ENCODE measurements at places on chromosomes 2 and 18.

DNA sequence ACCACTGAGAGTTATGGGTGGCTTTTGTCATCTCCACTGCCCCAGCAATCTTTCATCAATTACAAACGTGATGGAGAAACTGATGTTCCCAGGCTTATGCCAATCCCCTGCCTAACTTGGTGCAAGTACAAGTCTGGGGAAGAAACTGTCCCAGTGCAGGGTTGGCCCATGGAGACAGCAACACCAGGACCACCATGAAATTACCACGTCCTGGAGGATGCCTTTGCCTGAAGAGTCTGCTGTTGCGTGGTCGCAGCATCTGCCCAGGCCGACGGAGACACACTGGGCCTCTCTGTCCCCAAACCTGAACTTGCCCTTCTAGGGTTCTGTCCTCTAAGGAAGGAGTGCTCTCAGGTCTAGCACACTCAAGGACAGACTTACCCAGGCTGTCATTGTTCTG is 496.8 kb upstream of the RAB6C start:
- no peak for DNase-seq

- DNase-seq = no peak
Observed at GRCh38 chr18:21538230-21538629, 62.3 kb downstream of the ESCO1 start.

DNA sequence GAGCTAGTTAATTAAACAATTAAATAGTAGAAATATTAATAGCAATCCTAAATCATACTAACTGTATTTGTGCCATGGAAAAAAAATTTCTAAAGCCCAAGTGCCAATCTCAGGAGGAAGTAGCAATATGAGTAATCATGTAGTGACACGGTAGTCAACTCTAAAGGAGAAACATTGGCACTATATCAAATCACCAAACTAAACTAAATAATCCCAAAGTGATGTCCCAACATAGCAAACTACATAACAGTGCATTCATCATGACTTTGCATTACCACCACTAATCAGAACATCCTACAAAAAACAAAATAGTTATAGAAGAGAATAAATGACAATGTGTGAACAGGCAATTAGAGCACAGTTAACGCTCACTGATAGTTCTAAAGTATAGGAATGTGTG is 195.1 kb downstream of the EXOC6B start:
- no peak for DNase-seq

GRCh38 chr2:42171396-42171980 is 2.3 kb downstream of the EML4 start:
- DNase-seq = no peak

GRCh38 chr2:235433860-235434259 is 60.0 kb upstream of the AGAP1 start:
- DNase-seq = no peak

DNA sequence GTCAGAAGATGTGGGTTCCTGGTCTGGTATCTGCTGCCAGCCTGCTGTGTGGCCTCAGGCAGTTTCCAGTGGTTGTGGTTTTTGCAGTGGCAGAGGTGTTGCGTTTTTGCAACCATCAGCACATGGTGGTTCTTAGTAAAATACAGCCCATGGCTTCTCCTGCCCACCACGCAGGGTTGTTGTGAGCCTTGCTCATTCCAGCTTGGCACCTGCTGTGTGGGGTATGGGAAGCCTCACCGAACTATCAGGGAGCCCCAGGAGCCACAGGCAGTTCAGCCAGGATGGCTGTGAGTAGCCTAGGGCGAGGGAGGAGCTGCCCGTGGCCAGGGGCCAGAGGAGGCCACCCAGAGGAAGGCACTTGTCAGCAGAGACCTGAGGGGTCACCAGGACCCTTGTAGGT is 9.8 kb downstream of the ARID5A start:
- DNase-seq = no peak

DNA sequence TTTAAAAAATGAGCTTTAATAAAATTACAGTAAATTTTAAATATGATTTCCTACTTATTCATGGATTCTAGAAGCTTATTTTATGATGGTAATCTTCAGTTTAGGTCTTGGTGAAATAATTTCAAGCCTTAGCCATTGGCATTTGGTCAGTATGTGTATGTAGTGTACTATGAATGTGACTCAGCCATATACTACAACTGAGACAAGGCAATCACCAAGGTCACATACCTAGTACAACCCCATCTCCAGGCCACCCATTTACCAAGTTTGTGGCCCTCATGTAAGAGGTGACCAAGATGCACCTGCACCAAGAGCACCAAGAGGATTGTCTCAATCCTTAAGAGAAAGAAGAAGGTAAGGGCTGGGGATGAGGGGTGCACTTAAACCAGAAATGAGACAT is 54.8 kb upstream of the FRZB start:
- DNase-seq = no peak

- no peak for DNase-seq
Observed at GRCh38 chr2:231457101-231457500, 7.2 kb downstream of the NCL start.

DNA sequence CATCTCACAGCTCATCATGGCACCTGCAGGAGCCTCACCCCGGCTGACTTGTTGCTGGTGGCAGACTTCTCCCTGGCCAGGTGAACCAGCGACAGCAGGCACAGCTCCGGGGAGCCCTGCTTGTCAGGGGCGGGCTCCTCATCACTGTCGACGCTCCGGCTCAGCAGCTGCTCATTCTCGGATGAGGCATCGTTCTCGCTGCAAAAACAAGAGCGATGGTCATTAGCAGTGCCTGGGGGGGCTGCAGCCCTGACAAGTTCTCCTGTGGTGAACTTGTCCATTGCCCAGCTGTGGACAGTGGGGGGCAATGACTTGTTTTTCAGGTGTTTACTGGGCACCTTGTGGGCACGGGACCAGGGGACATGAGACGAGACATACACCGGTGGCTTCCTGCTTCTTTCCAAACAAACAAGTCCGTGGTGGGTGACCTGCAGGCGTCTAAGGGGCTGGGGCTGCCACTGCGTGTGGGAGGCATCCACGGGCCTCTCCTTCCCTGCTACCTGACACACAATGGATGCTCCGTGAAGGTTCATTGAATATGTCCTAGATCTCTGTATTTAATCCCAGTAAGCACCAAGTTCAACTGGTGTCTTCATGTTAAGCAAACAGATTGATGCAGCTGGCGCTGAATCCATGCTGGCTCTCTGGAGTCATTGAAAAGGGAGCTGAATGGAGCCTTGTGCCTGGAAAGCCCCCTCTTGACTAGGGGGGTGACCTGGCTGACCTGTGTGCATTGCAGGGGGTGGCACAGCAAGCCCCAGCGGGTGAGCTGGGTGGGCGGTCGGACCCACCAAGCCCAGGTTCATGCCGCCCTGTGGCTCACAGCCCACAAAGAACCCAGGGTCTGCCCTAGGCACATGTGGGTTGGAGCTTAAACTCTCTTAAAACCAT is 81.0 kb downstream of the EDAR start:
- DNase-seq = no peak

DNA sequence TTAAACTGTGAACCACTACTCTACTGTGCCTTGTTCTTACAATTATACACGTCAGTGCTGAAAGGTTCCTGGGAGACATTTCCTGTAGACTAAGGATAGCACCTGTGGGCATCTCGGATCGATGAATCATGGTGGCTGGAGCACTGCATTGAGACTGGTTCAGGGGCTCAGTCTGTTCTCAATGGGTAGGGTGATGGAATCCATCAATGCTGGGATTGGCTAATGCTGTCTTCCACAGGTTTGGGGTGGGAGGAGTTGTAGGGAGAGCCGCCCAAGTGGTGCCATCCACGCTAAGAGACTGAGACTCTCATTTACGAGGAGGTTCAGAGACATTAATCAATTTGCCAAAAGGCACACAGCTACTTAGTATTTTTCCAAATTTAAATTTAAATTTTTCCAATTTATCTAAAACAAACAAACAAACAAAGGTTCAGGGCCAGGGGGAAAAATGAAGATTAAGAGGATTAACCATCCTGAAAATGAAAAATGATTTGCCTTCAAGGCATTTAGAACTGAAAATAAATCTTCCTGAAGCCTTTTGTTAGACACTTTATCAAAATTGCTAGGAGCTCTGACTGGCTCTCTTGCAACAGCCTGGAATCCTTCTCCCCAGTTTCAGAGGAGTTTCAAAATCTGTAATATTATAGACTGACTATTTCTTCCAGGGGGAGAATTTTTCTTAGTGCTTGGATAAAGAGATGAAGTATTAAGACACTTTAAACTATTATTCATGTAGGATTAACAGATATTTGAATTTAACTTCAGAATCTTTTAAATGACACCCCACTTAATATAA is 359.2 kb downstream of the TGIF1 start:
- DNase-seq = no peak

DNA sequence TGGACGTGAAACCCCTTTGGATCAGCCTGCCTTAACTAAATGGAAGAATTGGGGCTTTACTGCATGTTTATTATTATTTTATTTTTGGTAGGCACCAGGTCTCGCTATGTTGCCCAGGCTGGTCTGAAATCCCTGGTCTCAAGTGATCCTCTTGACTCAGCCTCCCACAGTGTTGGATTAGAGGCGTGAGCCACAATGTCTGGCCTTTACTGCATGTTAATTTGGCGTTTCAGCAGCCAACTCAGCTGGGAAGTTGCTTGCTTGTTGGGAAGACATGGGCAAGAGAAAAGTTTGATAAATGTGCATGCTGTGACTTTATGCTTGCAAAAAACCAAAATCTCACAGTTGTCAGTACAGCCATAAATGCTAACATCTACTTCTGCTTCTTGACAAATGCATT is 105.1 kb downstream of the FMNL2 start:
- no peak for DNase-seq

DNA sequence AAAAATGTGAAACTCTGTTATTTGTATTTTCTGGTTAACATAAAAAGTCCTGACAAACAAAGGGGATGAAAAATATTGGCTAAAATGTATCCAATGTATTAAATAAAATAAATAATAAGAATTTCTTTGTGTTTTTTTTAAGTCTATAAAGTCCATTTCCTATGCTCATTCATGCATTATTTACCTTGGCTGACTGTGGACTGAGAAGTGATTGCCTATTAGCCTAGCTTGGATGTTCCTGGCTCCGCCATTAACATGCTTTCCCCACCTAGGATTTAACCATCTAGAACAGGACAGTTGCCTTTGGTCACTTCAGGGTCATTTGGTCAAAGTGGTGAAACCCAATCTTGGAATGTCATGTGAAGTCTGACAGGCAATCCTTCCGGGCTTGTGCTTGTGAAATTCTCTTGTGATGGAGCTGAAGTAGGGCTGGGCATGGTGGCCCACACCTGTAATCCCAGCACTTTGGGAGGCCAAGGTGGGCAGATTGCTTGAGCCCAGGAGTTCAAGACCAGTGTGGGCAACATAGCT is 60.4 kb upstream of the TANC1 start:
- no peak for DNase-seq

DNA sequence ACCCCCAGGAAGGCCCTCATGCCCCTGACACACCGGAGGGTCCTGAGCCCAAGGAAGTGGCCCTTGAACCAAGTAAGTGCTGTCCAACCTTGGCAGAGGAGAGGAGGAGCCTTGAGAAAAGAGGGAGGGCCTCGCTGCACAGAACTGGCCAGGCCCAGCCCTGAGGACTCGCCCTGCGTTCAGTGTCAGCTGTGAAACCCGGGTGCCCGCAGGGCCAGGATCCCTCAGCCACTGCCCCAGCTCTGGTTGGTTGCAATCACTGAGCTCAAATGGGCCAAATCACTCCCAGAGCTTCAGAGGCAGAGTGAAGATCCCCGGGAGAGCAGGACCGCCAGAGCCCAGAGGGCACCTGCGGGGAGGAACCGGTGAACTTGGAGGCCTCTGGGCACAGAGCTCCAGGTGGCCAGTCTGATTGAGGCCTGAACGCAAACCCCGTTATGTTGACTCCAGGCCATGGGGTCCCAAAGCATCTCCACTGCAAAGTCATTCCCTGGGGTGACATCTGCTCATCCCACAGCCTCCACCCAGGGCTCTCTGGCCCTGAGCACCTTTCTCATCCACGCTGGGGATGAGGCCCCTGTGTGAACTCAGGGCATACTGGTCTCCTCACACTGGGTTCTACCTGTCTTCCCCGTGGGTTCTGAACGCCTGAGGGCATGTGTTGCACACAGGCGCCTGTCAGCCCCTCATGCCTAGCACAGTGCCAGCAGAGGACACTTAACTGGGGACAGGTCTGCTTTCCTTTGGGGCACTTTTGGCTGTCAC is 11.9 kb downstream of the GBX2 start:
- DNase-seq = no peak

- DNase-seq = no peak
Observed at GRCh38 chr2:38109732-38110181, 33.8 kb upstream of the CYP1B1 start.

DNA sequence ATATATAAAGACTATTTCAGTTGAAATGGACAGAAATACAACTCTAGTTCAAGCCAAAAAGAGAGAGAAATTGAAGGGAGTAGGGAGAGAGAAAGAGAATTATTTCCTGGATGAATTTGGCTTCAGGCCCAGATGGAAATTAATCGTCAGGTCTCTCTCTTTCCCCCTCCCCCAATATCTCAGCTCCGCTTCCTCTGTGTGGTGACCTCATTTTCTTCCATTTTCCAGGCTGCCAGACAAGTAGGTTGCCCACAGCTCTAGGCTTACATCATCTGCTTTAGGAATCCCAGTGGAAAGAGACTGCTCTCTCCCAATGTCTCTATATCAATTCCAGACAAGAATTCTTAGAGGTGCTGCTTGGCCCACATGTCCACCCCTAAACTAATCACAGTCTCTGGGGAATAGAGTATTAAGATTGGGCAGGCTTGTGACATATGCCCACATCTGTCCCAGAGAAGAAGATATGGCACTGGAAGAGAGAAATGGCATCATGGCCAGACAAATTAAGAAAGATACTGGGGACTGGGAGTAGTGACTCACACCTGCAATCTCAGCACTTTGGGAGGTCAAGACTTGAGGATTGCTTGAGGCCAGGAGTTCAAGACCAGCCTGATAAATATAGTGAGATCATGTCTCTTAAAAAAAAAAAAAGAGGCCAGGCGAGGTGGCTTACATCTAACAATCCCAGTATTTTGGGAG is 37.2 kb upstream of the CFAP36 start:
- DNase-seq = no peak

- no peak for DNase-seq
Observed at GRCh38 chr2:112588611-112589045, 4.2 kb downstream of the CHCHD5 start.

DNA sequence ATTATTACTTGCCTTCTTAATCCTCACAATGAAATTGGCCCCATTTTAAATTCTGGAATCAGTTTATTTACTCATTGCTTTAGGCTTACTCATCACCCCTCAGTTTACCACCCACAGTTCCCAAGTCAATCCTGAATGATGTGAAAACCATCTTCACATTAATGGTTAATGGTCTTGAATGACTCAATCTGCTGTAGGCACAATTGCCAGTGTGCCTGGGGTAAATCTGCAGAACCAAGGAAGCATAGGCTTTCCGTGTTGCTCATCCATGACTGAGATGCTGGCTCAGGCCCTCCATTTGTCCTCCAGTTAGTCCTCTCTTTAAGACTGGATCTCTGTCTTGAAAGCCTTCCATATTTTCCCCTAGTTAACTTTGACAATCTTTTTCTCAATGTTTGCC is 164.5 kb downstream of the PMAIP1 start:
- no peak for DNase-seq

GRCh38 chr18:25799231-25799630 is 291.2 kb downstream of the SS18 start:
- DNase-seq = no peak

GRCh38 chr2:236215196-236215595 is 47.0 kb upstream of the GBX2 start:
- no peak for DNase-seq
